ENCODE measurements at places on chromosomes 4 and X.

GRCh38 chr4:879729-880077, 52.4 kb downstream of the GAK start:
- DNase-seq: peak; percentile 9

DNA sequence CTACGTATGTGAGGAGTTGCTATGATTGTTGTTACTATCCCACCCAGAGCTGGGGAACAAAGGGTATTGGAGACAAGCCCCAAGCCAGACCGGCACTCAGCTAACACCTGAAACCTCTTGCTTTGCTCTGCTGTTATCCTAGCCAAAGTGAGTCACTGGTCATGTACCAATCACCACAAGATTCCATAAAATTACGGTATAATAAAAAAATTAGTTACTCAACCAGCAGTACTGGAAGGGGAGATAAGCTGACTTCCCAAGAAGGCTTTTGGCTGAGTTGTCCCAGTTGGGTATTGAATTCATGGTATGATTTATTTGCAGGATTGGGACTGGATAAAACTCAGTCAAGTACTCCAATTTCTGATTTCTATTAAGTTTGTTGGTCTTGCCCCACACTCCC, 5.3 kb downstream of the EDA2R start:
- DNase-seq: peak; percentile 44

- no peak for DNase-seq
Measured at GRCh38 chr4:53490161-53490956, 100.9 kb downstream of the LNX1 start.

DNA sequence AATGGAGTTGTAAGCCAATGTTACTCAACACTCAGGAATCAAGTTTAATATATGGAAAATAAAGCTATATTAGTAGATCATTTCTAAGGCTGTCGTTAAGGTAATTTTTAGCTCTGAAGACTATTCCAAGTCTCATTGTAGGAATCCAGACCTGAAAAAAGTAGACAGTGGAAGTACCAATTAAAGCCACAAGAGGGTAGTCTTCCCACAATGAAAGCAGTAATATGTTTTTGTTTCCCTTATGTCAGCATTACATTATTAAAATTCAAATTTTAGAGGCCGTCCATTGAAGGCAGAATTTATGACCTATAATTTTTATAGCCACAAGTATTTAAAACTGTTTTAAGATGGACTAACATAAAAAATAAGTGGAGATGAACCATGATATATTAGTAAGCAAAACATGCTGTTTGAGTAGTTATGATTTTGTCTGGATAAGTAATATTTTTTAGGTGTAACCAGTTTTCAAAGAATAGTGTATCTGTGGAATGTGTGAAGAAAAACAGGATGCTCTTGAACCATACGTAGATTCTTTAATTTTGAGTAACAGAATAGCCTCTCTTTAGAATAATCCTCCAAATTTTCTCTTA, 372.6 kb upstream of the TECRL start:
- DNase-seq: peak; percentile 30

DNA sequence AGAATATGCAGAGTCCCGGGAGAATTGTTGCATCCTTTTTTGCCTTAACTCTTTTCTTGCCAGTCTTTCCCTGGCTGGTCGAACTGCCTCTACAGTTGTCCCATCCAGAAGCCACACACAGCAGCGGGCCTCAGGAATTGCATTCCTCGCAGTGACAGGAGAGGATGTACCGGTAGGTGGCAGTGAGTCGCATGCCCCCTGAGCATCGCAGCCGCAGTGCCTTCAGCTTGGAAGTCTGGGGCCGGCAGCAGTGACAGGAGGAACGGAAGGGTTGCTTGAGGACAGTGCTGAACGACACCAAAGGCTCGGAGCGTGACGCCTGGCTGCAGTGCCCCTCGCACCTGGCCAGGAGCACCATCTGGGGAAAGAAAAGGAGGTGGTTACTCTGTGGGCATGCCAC, 23.5 kb downstream of the NDP start:
- no peak for DNase-seq

- peak; percentile 29 for DNase-seq
Measured at GRCh38 chrX:134764202-134764785, 106.0 kb upstream of the PLAC1 start.

All from ACHN (cell line).